GM23248 (cell line): ENCODE measurements at places on chromosomes 4 and X. TPM values are rescaled to one million over a fixed set of nuclear protein-coding genes. Genes with fewer than 3 reads are reported as not detected.

GRCh38 chr4:81446634-81447033 lies 25.1 kb downstream of the RASGEF1B start:
- no peak for DNase-seq

The VCX3A gene
- polyA plus RNA-seq: not detected in 2 replicates

GRCh38 chr4:113666386-113667114 lies 95.0 kb downstream of the CAMK2D start:
- DNase-seq: no peak

- DNase-seq: no peak
These were observed 32.9 kb upstream of the TSR2 start for GRCh38 chrX:54407266-54407665.

- no peak for DNase-seq
These were observed 984.4 kb downstream of the RAB28 start for GRCh38 chr4:12499693-12500092.

GRCh38 chrX:19836337-19836736 lies 51.1 kb downstream of the SH3KBP1 start:
- DNase-seq: no peak

The RS1 gene
- not detected in 2 replicates for polyA plus RNA-seq
